Hippocampal formation (tissue), 2 donors: ENCODE measurements at places on chromosomes 3 and 15.

GRCh38 chr15:89194608-89195007 lies 26.8 kb downstream of the RLBP1 start:
- no peak for DNase-seq

DNA sequence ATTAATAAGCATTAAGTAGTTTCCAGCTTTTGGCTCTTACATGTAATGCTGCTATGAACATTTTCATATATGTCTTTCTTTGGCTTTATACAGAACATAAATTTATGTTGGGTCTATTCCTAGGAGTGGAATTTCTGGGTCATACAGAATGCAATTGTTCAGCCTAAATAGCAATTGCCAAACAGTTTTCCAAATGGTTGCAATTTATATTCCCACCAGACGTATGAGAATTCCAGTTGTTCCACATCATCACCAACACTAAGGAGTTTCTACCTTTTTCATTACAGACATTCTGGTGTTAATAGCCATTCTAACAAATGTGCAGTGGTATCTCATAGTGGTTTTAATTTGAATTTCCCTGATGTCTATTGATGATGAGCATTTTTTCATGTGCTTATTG lies 160.1 kb upstream of the TMC3 start:
- no peak for DNase-seq

DNA sequence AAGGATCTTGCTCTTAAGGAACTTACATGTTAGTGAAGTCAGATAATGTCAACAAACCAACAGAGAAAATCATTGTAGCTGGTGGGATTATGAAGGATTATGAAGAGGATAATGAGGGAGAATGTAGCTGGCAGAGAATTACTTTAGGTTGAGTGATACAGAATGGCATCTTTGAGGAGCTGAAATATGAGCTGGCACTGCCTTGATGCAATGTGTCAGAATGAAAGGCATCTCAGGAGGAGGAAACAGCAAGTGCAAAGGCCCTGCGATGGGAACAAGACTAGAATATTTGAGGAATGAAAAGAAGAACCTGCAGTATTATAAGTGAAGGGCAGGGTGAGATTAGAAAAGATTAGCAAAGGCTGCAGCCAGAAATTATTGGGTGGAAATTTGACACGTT lies 237.2 kb upstream of the ADAMTS9 start:
- DNase-seq: no peak

- no peak for DNase-seq
These were observed 81.9 kb upstream of the ADPGK start for GRCh38 chr15:72865486-72865885.

- no peak for DNase-seq
These were observed 102.1 kb upstream of the CMC1 start for GRCh38 chr3:28139288-28139687.

DNA sequence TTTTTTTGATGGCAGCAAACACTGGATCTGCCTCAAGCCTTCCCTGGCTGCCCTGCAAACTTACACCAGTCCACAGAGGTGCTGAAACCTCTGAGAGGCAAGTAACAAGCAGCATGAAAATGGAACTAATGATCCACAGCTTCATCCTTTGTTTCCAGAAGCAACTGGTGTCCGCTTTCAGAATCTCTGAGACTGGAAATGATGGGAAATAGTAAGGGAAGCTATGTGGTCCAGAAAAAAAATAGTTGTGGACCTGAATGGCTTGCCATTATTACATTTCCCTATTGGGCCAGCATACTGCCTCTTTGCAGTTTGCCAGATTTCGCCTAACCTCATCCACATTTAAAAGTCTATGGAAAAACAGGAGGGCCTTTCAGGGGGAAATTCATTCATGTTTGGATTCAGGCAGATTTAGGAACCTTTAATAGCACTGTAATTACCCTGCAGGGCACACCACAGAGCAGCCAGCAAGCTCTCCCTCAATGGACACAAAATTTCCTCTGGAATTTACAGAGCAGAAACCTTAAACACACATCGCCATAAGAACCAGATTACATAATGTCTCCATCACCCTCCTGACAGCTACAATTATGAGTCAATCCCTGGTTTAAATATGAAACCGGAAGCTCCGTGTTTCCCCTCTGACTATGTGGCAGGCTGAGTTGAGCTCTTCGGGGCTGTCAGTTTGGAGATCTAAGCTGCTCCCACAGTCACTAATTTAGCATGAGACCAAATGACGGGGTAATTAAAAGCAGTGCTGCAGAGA lies 134.4 kb downstream of the TMCO5A start:
- no peak for DNase-seq

GRCh38 chr3:127287840-127288239 lies at the start of gene PRR20G:
PRR20G (minus strand) TSS chr3:127288046; CDS start chr3:127287365, 681 bp downstream.
- DNase-seq: no peak
